ENCODE measurements at places on chromosomes 5 and 9.
A peak's percentile ranks its signal among the peaks of the same experiment; 100 is the strongest.

- DNase-seq = no peak
Measured at GRCh38 chr5:79829260-79829659, 139.6 kb downstream of the CMYA5 start.

- DNase-seq = no peak
Measured at GRCh38 chr5:153135411-153135810, 355.1 kb upstream of the GRIA1 start.

- no peak for DNase-seq
Measured at GRCh38 chr5:16508730-16509531, 43.3 kb upstream of the ZNF622 start.

- no peak for DNase-seq
Measured at GRCh38 chr9:5628183-5628529, 751 bp upstream of the RIC1 start.

DNA sequence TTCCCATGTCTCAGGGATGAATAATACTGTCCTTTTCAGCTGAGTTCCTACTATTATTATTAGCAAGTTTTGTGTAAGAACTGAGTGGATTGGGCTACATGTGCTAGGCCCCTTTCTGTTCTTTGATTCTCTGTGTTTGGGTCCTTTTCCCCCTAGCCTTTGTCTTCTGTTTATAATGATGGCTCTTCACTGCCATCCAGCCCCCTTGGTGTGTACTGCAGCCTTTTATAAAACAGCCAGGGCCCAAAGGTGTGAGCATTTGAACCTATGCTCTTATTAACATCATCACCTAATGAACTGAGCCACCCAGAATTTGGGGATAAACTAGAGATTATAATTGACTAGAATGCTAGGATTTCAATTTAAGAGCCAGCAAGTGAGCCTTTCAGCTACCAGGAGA, 52.6 kb downstream of the PLAC8L1 start:
- DNase-seq = no peak

GRCh38 chr5:139640421-139641115, 7.6 kb upstream of the CXXC5 start:
- no peak for DNase-seq

GRCh38 chr5:80181618-80182211, 74.1 kb downstream of the SERINC5 start:
- DNase-seq = no peak

GRCh38 chr5:78060421-78060820, 234.1 kb downstream of the AP3B1 start:
- no peak for DNase-seq

- no peak for DNase-seq
Measured at GRCh38 chr5:90874066-90874465, 315.5 kb downstream of the ADGRV1 start.

DNA sequence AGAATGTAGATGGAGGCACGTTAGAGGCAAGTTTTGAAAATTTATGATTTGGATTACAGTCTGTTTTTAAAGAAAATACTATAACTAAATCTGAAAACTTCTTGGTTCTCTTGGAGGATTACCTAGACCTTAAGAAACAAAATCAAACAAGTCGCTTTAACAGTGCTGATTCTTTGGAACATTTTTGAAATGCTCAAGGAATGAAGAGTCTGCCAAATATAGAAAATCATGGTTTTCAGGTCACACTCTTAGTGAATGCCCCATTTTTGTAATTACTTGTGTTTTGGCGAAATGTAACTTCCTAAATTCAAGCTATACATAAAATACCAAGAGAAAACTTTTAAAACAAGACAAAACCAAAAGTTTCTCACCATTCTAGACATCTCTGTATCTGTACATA, 93.2 kb downstream of the EQTN start:
- no peak for DNase-seq

DNA sequence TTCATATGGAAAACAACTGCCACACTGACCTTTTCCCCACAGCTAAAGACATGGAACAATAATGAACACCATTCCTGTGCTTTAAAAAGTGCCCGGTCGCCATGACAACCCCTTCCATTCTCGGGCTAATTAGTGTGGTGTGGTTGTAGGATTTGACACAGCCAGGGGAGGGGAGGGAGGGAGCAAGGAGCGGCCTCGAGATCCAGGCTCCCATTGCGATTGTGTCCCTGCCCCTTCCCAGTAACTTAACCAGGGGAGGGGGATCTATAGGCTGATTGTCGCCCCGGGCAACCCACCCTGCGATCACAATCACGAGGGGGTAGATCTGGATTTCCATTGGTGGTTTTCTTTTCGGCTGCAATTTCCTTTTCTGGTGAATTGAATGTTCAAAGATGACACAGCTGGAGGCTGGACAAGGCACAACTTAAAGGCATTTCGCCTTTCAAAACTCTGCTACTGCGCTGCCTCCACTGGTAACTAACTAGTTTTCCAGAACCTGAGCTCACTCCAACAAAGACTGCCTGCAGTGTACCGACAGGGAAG, 96.7 kb upstream of the RETREG1 start:
- DNase-seq = no peak

- DNase-seq = no peak
Measured at GRCh38 chr9:81445331-81445921, 243.9 kb downstream of the TLE1 start.

DNA sequence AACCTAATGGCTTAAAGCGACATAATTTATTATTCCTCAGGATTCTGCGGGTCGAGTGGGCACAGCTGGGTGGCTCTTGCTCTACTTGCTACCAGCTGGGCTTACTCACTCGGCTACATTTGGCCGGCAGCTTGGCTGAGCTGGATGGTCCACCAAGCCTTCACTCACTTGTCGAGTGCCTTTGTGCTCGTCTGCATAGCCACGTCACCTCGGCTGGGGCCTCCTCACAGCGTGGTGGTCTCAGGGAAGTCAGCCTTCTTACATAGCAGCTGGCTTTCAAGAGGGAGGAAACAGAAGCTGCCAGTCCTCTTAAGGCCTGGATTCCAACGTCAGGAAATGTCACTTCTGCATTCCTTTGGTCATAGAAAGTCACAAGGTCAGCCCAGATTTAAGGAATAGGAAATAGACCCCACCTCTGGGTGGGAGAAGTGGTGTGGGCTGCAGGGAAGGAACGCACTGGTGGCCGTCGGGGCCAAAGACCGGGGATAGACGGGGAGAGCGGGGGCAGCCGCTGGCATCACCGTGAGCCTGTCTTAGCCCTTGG, 75.1 kb upstream of the RUFY1 start:
- no peak for DNase-seq

DNA sequence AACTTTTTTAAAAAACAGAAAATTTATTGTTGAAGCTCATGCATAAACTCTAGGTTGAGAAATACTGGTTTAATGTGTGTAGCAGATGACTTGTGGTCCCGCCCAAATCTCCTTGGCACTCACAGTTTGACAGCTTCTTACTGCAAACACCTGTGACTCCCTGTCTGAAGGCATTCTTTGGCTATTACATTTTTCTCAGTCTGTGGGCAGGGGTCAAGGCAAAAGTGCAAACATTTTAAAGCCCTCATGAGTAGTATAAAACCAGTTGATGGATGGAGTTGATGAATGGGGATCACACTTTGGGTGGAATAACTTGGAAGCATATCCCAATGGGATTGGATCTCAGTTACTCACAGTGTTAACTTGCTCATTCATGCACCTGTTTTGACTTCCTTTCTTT, 1007.0 kb upstream of the NUDT12 start:
- no peak for DNase-seq

DNA sequence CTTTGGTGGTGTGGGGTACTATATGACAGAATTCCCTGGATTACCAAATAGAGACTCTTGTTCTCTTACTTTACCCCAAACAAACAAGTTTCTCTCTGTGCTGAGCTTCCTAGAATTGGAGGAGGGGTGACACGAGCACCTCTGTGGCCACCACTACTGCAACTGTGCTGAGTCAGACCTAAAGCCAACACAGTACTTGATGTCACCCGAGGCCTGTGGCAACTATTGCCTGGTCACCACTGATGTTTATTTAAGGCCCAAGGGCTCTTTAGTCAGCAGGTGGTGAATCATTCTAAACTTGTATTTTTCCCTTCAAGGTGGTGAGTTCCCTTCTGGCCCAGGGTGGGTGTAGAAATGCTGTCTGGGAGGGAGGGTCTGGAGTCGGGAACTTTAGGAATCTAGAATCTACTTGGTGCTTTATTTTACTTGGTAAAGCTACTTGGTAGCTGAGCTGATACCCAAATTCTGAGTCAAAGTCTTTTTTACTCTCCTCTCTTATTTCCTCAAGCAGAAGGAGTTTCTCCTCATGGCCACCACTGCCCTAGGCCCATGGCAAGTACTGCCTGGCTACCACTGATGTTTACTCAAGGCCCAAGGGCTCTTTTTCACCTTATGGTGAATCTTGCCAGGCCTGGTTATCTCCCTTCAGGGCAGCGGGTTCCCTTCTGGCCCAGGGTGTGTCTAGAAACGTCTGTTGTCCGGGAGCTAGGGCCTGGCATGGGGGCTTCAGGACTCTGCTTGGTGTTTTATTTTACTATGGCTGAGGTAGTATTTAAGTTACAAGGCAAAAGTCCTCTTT, 9.8 kb downstream of the LURAP1L start:
- DNase-seq = no peak

DNA sequence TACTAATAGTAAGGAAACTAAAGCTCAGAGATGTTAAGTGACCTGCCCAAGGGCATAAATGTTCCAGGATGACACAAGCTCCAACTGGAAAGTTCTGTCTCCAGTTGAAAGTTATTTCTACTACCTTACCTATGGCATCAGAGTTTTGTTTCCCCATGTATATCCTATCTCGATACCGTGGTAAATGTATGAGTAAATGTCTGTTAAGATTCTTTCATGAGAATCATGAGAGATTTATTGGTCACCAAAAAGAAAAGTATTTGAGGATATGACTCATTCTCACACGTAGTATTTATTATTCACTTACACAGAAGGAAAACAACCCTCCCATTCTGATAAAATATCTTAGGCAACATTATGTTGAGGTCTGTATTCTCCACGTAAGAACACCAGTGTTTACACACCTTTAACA, 11.1 kb upstream of the SHOC1 start:
- no peak for DNase-seq

DNA sequence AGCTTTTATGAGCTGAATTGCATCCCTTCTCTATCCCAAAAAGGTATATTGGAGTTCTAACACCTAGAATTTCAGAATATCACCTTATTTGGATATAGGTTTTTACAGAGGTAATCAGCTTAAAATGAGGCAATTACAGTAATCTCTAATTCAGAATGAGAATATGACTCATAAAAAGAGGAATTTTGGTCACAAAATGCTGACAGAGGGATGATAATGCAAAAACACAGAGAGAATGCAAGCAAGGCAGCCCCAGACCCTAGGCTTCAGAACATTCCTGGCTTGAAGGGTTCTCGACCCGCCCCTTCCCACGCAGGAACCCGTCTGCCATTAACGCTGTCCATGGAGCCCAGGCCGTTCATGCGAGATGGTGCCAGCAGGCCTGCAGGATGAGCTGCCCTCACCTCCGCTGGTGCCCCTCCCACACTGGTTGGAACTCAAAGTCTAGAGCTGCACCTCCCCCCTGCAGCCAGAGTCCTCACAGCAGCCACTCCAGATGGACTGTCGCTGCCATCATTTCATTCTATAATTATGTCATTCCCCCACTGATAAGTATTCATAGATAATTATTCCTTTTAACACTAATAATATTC, 1173.4 kb upstream of the ACO1 start:
- DNase-seq = peak; percentile 19

- no peak for DNase-seq
Measured at GRCh38 chr9:117656002-117656401, 48.2 kb upstream of the TLR4 start.

DNA sequence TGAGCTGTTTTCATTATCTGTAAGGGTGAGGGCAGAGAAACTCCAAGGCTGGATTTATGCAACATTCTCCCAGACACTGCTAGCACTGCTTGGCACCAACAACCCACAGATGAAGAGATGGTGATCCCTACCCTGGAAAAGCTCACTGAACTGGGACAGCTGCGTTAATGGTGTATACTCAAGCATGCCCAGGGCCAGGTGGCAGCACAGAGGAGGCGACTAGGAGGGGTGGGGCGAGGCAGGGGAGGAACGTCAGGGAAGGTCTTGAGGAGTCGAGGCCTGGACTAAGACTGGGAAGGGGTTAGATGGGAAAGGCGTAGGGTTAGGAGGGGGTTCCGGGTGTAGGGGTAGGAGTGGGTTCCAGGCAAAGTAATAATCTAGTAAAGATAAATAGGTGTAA, 73.1 kb upstream of the TBC1D9B start:
- no peak for DNase-seq
